ENCODE measurements at places on chromosomes 7 and 10.

DNA sequence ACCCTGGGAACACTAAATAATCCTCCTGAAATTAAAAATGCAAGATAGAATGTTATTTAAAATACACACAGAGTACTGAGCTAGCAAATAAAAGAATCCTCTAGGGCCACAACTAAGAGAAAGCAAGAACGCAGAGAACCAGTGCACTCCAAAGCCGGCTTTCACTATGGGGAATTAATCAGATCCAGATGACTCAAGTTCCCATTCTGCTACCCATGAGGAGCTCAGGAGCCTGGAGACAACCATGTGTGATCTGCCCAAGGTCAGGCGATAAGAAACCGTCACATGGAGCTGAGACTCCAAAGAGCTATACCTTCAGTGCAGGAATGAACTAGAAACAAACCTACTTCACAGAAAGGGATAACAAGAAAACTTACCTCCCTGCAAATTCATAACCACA lies 19.5 kb upstream of the CYREN start:
- DNase-seq = no peak

DNA sequence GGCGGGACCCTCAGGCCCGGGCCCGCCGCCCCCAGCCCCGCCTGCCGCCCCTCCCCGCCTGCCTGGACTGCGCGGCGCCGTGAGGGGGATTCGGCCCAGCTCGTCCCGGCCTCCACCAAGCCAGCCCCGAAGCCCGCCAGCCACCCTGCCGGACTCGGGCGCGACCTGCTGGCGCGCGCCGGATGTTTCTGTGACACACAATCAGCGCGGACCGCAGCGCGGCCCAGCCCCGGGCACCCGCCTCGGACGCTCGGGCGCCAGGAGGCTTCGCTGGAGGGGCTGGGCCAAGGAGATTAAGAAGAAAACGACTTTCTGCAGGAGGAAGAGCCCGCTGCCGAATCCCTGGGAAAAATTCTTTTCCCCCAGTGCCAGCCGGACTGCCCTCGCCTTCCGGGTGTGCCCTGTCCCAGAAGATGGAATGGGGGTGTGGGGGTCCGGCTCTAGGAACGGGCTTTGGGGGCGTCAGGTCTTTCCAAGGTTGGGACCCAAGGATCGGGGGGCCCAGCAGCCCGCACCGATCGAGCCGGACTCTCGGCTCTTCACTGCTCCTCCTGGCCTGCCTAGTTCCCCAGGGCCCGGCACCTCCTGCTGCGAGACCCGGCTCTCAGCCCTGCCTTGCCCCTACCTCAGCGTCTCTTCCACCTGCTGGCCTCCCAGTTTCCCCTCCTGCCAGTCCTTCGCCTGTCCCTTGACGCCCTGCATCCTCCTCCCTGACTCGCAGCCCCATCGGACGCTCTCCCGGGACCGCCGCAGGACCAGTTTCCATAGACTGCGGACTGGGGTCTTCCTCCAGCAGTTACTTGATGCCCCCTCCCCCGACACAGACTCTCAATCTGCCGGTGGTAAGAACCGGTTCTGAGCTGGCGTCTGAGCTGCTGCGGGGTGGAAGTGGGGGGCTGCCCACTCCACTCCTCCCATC lies 82.7 kb downstream of the PAX2 start:
- DNase-seq = no peak

DNA sequence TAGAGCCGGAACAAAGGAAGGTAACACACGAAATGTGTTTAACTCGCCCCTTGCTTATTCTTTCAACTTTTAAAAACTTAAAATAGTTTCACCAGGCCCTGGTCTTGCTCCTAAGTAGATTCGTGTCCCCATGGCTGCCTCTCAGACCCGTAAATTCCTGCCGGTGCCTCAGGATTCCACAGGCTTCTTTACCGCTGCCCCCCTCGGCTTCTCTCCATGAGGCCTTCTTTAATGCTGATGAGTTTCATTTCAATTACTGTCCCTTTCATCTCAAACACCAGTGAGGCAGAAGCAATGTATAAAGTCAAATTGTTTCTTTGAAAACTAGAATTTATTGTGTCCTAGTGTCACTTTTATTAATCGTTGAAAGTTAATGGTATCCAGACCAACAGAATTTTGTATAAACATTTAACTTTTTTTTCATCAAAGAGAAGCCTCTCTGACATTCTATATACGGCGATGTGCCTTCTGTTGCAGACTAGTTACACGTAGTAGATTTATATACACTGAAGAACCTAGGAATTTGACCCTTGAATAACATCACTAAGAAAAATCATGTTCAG lies 225.2 kb downstream of the C7orf25 start:
- DNase-seq = no peak

- no peak for DNase-seq
Observed at GRCh38 chr7:46855851-46856250, 726.1 kb downstream of the TNS3 start.

DNA sequence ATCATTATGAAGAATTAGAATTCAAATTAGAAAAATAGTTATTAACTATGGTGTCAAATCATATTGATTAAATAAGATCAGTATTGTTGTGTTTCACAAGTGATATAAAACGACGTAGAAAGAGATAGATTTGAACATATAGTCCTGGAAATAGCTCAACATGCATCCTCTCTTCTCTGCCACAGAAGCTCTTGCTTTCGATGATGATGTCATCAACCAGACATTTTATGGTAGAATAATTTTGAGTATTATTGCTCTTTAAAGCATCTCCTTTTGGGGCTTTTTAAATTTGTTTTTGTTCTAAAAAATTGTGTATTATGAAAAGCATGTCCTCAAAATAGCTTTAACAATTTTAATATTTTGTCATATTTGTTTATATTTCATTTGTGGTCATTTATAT lies 95.0 kb downstream of the DGKB start:
- DNase-seq = no peak

GRCh38 chr10:71973777-71974488 lies 9.7 kb downstream of the CHST3 start:
- DNase-seq = no peak

DNA sequence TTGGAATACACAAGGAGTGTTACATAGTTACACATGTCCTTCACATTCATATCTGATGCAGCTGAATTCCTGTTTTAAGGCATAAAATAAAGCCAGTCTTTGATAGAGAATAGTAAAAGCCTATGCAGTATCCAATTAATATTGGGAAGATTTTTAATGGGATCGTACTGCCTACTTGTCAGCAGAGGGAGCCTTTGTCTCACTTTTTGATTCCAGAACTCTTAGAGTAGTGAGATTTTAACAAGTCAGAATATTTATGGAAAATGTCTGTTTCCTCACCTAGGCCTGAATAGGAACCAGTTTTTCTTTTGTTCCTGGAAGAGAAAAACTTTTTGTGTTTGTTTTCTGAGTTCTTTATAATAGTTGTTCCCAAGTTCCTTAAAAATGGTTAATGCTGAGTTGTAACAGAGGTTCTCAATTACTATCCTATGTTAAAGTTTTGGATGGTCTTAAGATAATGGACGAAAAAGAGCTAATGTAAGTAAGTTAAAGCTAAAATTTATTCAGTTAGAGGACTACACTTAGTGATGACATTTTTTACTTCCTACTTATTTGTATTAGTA lies 114.0 kb downstream of the BBS9 start:
- peak; percentile 60 for DNase-seq

- DNase-seq = no peak
Observed at GRCh38 chr10:88702848-88703597, 3.0 kb upstream of the LIPK start.

GRCh38 chr10:29955329-29955935 lies 104.0 kb downstream of the JCAD start:
- no peak for DNase-seq

DNA sequence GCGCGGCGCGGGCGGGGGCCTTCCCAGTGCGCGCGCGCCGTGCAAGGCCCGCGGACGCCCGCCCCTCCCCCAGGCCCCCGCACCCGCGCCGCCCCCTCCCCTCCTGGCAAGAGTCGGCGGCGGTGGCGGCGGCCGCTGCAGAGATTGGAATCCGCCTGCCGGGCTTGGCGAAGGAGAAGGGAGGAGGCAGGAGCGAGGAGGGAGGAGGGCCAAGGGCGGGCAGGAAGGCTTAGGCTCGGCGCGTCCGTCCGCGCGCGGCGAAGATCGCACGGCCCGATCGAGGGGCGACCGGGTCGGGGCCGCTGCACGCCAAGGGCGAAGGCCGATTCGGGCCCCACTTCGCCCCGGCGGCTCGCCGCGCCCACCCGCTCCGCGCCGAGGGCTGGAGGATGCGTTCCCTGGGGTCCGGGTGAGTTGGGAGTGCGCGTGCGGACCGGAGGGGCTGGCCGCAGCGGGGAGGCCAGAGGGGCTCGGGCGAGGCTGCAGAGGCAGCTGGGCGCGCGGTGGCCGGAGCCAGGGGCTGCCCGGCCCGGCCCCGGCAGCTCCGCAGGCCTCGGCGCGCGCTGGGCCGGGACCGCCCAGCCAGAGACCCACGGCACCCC lies at the start of gene BMPR1A:
Gene BMPR1A, plus strand, starts transcription at position 109 of the 602 bp plus-strand sequence. CDS start 119,400 bp downstream, outside the sequence.
- DNase-seq = no peak
